ENCODE measurements at places on chromosomes 4 and X.

- no peak for DNase-seq
Measured at GRCh38 chr4:3299976-3300671, 7.3 kb downstream of the RGS12 start.

DNA sequence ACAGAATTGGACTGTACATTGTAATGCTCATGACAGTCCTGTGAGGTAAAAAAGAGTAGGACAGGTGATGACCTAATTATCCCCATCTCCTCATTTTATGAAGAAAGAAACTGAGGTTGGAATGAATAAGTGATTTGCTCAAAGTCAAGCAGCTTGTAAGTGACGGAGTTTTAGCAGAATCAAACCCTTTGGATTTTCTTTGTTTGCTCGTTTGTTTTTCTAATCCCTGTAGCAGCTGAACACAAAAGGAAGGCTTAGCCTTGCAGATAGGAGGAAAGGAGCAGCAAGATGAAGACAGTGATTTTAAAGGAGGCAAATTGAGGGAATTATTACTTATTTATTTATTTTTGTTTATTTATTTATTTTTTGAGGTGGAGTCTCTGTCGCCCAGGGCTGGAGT lies 528.4 kb upstream of the AMOT start:
- DNase-seq = no peak

- no peak for DNase-seq
Measured at GRCh38 chr4:126727461-126727860, 905.3 kb upstream of the INTU start.

DNA sequence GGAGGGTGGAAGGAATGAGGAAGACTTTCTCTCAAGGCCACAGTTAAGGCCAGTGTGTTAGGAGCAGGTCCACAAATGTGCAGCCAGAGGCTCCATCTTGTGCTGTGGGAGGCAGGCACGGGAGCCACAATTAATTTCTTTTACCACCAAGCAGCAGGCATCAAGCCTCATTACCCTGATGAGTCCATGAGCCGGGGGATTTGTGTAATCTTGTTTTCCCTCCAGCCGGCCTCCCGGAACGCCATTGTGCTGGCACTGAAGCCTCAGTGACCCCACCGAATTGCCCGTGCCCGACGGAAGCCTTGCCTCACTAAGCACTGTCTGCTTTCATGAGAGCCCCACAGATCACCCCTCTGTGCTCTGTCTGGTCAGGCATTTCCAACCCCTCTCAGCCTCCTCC lies 154.7 kb upstream of the STX18 start:
- no peak for DNase-seq

GRCh38 chrX:130825525-130825924 lies 77.5 kb downstream of the ENOX2 start:
- no peak for DNase-seq

DNA sequence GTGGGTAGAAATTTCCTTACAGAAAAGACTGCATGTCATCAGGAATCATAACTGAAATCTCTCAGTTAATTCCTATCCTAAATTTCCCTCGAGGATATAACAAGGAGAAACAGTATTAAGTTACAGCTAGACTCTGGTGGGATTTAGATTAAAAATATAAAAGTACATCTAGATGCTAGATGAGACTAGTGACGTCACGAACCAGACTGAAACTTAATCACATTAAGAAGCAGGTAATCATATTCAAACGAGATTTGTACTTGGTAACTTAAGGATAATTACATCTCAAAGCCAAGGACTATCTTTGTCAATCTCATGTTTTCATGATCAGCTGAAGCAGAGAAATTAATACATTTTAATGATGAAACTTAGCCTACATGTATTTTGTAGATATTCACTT lies 130.6 kb downstream of the MTNR1A start:
- no peak for DNase-seq

- no peak for DNase-seq
Measured at GRCh38 chrX:121260596-121261240, 213.3 kb downstream of the GLUD2 start.

GRCh38 chr4:101464596-101464995 lies 117.3 kb upstream of the PPP3CA start:
- no peak for DNase-seq

GRCh38 chr4:26130173-26130572 lies 190.6 kb upstream of the RBPJ start:
- DNase-seq = no peak

- DNase-seq = no peak
Measured at GRCh38 chr4:89129080-89129640, 17.8 kb downstream of the TIGD2 start.

DNA sequence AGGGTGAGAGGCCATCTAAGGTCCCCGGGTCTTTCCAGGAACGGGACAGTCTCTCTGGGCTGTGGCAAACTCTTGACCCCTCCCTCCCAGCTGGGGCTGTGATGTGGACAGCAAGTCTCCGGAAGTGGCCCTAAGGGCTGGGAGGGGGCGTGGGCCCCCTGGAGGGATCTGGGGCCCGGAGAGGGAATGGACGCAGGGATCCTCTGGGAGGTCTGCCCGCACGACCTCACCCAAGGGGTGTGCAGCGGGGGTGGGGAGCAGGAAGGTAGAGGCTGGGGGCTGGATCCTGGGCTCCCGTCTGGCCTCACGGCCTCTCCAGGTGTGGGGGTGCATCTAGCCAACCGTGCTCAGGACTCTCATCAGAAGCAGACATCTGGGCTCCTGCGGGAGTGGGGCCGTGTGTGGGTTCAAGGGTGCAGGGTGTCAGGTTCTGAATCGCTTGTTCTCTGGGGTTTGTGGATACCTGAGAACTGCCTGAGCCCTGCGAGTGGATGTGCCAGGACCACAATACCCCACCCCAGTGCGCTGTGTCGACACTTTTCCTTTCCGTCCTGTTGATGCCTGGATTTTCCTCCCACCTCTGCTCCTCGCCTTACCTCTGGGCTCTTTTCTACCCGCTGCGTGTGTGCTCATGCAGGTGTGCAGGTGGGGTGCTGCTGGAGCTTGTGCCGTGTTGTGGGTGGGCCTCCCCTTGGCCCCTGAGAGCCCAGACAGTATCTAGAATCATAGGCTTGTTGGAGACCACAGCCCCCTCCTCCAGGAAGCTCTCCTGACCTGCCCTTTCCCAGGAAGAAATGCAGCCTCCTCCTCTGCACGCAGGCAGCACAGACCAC lies 915 bp downstream of the CPZ start:
- DNase-seq = no peak

- no peak for DNase-seq
Measured at GRCh38 chr4:187238646-187239045, 515.0 kb upstream of the FAT1 start.

DNA sequence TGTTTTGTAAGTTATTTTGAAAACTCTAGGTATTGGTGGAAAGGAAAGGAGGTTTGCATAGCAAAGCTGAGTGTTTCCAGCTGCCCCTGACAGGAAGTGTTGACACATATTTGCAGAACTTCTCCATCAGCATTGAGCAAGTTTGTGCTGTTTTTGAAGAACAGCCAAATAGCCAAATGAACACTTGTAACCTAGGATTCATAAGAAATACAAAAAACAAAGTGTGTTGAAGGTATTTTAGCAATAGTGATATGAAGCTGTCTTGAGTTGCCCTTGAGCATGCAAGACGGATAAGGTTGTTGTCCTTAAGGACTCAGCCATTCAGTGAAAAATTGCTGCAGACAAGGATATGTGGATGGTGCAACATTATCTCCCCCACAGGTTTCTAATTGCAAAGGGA lies 68.3 kb upstream of the PGM2 start:
- no peak for DNase-seq

DNA sequence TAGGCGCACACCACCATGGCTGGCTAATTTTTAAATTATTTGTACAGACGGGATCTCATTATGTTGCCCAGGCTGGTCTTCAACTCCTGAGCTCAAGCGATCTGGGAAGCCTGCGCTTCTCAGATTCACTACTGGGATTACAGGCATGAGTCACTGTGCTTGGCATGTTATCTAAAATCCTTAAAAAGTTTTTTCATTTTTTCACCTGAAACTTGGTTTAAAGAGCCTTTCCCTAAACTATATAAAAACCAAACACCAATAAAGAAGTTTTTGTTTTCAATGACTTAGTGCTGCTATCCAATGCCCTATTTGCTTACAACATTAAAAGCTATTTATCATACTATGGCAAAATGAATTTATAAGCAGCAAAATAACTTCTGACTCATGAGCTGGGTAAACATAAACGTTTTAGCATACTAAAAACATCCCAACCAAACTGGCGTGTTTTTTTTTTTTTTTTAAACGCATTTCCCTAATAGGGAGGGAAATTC lies 127.8 kb downstream of the UBE2K start:
- no peak for DNase-seq

- no peak for DNase-seq
Measured at GRCh38 chrX:87901060-87901459, 383.5 kb downstream of the KLHL4 start.

DNA sequence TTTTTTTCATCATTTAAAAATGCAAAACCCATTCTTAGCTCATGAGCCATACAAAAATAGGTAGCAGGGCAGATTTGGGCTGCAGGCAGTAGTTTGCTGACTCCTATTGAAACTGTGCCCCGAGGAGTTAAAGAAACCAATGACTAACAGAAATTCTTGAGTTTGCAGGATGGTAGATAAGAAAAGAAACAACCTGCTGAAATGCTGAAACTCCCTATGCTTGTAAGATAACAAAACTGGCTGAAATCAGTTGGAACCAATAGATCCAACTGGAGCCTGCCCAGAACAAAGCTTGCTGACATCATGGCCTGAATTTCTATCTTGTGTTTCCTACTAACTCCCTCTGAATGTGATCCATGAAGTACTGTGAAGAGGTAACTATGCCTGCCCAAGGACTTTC lies 68.6 kb downstream of the ANOS1 start:
- DNase-seq = no peak

GRCh38 chrX:31563792-31564191 lies 492.0 kb upstream of the FTHL17 start:
- no peak for DNase-seq

GRCh38 chr4:26238426-26238777 lies 82.4 kb upstream of the RBPJ start:
- no peak for DNase-seq

GRCh38 chr4:33658971-33659370 lies 2585.3 kb downstream of the ARAP2 start:
- no peak for DNase-seq

DNA sequence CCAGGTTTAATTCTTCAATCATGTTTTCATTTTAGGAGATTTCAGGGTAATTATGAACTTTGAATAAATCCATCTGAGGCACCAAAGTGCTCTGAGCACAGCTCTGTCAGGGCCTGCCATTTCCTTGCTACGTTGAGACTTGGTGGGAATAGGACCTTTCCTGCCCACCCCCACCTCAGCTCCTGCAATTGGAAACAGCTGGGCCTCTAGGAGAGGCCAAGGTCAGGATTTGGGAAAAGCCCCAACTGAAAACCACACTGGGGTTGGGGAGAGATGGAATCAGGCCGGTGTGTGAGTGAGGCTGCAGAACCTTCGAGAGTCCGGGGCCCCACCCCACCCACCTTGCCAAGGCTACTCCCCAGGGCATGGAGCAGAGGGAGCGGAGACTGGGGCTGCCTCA lies 212.7 kb upstream of the BCOR start:
- no peak for DNase-seq

DNA sequence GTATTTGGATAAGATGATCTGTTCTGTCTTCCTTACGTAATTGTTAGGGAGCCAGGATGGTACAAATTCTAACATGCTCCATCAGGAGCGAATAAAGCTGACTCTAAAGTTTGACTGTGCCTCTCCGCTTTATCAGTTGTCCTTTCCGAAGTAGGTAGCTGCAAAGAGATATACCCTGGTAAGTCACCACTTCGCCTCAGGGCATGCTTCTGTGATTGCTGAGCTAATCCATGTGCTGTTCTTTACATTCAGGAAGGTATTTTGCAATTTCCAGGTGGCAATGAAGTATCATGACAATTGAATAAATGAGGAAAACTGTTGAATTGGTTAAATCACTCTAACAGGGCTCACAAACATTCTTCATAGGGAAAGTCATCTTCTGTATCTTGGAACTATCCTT lies 38.9 kb downstream of the KIT start:
- DNase-seq = no peak

DNA sequence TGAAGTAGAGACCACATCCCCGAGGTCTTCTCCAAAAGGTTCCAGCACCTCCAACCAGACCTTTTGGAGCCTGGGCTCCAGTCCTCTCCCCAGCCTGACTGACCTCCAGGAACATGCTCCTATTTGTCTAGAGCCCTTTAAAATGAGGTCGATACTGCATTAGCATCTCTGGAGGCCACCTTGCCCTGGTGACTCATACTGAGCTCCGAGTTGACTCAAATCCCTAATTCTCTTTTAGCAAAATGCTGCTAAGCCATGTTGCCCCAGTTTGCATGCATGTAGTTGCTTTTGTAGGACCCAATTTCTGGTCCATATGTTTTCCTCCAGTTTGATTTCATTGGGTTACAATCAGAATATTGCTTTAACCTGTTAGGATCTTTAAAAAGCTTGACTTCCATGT lies 43.5 kb upstream of the CITED1 start:
- DNase-seq = no peak

DNA sequence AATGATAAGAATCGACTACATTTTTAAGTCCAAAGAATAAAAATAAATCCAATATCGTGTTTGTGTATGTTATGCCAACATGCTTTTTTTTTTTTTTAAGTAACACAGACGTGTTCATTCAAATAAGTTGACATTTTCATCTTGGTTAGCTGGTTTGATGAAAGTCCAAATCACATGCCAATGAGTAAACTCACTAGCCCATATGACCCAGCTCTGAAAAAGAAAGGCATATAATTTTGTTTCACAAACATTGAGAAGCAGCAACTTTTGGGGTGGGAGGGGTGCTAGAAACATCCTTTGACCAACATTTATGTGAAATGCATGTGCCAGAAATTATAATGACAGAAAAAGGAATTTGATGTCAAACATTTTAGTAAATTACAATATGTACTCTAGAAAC lies 61.6 kb upstream of the SPP1 start:
- no peak for DNase-seq

DNA sequence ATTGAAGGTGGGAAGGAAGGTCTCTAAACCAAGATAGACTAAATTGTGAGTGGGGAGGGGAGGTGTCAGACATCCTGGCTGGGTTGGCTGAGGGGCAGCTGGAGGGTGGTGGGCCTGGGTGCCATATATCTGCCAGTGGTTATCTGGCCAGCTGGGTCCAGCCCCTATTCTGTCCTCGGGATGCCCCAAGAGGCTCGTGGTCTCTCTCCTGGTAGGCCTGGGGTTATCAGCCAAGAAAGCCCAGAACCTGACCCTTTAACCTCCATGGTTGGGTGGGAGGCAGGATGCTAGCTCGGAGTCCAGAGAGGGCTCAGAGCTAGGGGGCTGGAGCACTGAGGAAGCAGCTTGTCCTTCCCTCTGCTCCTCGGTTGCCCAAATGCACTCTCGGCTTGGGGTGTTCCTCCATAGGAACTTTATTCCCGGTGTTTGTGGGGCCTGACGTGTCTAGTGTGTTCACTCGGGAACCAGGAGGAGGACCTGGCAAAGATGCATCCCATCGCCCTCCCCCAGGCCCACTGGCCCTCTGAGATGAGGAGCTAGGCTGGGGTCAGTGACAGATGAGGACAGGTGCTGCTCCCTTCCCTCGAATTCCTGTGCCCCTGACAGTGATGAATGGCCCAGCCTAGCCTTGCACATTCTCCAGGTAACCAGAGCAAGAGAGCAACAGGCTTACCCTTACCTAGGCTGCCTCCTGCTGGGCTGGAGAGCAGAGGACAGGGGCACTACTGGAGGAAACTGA lies 5.2 kb upstream of the EFNB1 start:
- DNase-seq = no peak

GRCh38 chrX:153921070-153921469 lies 5.0 kb downstream of the ARHGAP4 start:
- DNase-seq = no peak

GRCh38 chr4:109708990-109709389 lies 5.7 kb upstream of the CASP6 start:
- no peak for DNase-seq

All from activated T-cell treated with anti-CD3 and anti-CD28 coated beads for 24 hours (primary cell).